ENCODE measurements at places on chromosomes 6 and 20.

GRCh38 chr6:122012578-122012977 lies 386.9 kb upstream of the HSF2 start:
- no peak for DNase-seq

GRCh38 chr6:43173591-43174262 lies 2.7 kb downstream of the SRF start:
- DNase-seq: no peak

- no peak for DNase-seq
These were observed 177.9 kb downstream of the RNGTT start for GRCh38 chr6:88785478-88785877.

DNA sequence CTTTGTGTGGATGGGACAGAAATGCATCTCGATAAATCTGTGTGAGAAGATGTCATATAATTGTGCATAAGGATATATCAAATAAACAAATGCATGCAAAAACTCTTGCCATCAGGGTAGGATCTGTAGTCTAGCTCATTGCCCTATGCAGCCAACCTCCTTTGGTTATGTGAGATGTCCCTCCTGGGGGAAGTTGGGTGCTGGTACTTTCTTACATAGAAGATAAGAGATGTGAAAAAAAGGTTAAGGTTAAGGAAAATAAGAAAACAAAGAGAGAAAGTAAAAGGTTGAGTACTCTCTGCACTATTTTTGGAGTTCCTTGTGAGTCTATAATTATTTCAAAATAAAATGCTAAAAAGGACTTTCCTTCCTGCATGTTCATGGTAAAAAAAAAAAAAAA lies 30.4 kb downstream of the ZDHHC14 start:
- no peak for DNase-seq

- no peak for DNase-seq
These were observed 216.2 kb downstream of the NFATC2 start for GRCh38 chr20:51326201-51326819.

DNA sequence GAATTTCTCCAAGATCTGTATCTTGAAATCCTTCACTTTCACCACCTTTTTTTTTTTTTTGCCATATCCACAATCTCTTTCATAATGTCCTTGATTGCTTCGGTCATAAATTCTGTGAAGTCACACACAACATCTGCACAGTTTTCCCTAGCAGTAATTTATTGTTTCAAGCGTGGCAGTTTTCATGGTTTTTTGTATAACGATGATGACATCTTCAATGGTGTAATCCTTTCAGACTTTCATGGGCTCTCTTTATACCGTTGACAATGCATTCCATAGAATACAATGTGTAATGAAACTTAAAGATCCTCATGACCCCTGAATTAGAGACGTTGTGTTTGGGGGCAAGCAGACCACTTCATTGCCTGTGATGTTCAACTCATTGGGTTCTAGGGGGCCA lies 693.1 kb downstream of the PTPRT start:
- no peak for DNase-seq

DNA sequence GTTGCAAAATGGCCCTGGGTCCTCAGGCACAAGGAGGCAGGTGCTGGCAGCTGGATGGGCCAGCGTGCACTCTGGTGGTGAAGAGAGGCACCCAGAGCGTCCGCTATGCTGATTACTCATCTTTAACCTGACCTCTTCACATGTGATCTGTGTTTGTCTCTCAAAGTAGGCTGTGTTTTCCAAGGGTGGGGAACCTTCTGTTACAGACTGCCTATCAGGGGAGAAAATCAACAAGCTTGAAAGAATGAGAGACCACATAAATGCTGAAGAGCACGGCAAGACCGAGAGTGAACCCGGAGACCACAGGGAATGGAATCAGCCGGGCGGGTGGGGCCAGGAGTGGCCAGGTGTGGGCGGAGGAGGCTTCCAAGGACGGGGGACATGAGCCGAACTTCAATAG lies 16.2 kb downstream of the BNIP5 start:
- DNase-seq: no peak

- no peak for DNase-seq
These were observed 118.8 kb downstream of the RALGAPA2 start for GRCh38 chr20:20593447-20594170.

DNA sequence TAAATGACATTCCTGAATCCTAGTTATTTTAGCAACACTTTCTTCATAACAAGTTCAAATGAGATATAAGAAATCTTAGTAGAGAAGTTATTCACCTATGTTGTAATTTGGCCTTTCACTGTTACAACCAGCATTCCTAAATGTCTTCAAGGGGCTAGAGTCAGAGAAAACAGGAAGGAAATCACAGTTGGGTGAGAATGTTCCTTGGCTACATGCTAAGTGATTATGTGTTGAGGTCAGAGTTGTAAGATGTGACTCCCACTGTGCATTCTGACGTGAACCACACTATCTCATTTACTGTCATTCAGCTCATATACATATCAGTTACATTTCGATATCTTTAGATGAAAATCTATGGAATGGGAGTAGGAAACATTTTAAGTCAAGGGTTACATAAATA lies 51.0 kb upstream of the MLIP start:
- DNase-seq: peak; percentile 19

DNA sequence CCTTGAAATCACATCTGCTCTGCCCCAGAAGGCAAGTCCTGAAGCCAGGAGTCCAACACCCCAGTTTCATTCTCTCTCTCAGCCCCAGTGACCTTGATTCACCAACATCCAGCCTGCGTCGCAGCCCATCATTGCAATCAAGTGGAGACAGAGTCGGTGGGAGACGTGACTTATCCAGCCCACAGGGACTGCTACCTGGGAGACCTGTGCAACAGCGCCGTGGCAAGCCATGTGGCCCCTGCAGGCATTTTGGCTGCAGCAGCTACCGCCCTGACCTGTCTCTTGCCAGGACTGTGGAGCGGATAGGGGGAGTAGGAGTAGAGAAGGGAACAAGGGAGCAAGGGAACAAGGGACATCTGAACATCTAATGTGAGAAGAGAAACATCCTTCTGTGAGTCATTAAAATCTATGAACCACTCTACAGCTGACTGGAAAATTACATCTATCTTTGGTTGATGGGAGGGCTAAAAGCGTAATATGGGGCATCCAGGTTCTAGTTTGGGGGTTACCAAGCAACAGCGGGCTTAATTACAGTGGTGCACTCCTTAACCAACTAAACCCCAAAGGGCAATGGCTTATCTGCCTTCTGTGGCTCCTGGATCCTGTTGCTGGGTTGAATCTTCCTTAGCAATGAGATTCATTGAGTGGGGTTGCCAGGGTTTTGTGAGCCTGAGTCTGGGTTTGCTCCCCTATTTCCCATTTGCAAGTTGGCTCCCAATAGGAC lies 2.5 kb downstream of the LY6G6D start:
- DNase-seq: no peak

DNA sequence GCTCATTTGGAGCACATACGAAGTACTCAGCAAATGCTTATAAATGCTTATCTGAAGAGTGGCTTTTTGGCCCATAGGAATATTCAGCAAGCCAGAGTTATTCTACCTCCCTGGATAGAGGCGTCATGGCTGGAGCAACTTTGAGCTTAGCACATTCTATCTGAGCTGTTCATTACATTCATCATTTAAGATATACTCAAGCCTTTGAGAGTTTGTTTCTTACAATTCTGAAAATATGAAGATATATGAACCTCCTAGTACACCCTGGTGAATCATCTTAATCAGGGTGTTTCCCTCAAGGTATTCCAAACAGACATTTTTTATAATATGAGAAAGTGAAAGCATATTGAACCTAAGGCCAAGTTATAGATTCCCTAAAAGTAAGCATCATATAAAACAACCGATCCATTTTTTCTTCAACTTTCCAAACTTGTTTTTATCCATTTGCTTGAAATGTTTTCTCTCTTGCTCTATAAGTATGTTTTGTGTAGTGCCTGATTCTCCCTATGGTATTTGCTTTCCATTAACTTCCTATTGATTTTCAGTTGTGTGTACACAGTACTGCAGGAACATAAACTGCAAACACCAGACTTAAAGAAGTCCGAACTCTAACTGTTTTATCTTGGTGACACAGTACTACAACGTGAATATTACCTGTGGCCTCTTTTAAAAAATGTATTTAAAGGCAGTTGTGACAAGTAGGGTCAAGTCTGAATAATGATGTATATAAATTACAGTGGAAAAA lies 139.7 kb upstream of the PTPRK start:
- no peak for DNase-seq

- DNase-seq: no peak
These were observed 113.0 kb upstream of the CEP162 start for GRCh38 chr6:84340422-84340821.

DNA sequence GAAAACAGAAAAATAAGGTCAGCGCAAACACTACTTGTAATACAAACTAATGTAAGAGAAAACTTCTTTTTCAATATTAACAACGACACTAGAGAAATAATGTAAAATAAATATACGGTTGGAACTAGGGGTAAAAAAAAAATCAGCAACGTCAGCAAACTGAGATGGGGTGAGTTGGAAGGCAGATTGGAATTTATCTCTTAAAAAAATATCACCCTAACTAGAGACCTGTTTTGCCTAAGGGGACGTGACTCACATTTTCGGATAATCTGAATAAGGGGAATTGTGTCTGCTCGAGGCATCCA lies 705 bp upstream of the UTRN start:
- no peak for DNase-seq

- DNase-seq: no peak
These were observed 240.5 kb downstream of the NRN1 start for GRCh38 chr6:5766260-5766659.

GRCh38 chr6:133251688-133252087 lies 10.5 kb downstream of the EYA4 start:
- DNase-seq: no peak

DNA sequence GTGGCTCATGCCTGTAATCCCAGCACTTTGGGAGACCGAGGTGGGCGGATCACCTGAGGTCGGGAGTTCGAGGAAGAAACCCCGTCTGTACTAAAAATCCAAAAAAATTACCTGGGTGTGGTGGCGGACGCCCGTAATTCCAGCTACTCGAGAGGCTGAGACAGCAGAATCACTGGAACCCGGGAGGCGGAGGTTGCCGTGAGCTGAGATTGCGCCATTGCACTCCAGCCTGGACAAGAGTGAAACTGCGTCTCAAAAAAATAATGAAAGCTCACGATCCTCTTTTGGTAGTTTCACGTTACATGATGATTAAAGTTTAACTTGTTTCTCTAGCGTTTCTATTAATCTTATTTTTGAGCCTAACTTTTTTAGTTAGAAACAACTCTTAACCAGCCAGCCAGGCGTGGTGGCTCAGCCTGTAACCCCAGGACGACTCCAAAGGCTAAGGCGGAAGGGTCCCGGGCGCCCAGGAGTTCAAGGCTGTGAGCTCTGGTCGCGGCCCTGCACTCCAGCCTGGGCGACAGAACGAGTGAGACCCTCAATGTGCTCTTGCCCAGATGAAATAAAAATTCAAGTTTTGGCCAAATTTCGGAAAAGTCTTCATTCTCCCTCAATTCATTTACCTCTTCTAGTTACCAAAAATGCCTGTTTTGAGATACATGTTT lies 1.2 kb upstream of the WRNIP1 start:
- no peak for DNase-seq

DNA sequence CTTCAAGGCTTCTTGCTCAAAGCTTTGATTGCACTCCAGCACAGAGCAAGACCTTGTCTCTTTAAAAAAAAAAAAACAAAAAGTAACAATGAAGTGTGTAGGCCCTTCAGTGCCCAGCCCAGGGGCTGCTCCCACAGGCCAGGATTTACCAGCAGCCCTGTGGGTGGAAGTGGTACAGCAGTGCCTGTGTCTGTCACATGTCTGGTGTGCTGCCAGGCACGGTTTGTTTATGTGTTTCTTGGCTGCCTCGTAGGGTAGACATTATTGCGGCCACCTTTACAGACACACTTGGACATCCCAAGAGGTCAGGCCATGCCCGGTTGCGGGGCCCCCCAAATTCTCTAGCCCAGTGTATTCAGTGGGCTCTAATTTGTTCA lies 12.7 kb downstream of the DYNLRB1 start:
- DNase-seq: no peak

- no peak for DNase-seq
These were observed 72.1 kb downstream of the GFRAL start for GRCh38 chr6:55399351-55399750.

DNA sequence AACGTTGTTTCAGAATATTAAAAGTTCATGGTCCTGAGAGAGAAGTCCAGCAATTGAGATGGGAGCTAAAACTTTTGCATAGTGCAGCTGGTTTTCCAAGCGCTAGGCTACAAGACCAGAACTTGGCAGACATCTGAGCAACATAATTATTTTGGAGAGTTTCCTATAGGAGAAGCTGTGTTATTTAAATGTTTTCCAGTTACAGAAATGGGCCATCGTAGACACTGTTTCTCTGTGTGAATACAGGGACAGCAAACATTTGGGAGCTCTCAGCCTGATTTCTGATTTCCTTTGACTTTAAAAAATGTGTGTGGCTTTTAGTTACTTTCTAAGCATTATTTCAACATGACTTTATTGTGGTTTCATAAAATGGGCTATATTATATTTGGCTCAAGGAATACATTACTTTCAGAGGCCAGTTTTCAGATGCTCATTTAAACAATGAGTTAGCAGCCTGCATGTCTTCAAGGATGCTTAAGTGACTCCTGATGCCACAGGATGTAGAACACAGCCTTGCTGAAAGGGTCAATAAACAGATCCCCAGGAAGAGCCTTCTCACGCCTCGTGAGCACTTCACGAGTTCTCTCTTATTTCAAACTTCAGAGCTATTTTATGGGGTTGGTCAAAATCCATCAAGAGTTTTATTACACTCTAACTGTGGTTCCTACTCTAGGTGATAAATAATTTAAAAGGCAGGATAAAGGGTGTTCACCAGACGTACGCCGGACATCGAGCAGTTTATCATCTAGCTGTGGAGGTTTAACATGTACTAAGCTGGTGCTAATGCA lies 193.8 kb downstream of the SMOC2 start:
- DNase-seq: no peak

- DNase-seq: peak; percentile 12
These were observed 238.5 kb downstream of the ZFAND3 start for GRCh38 chr6:38057994-38058393.

DNA sequence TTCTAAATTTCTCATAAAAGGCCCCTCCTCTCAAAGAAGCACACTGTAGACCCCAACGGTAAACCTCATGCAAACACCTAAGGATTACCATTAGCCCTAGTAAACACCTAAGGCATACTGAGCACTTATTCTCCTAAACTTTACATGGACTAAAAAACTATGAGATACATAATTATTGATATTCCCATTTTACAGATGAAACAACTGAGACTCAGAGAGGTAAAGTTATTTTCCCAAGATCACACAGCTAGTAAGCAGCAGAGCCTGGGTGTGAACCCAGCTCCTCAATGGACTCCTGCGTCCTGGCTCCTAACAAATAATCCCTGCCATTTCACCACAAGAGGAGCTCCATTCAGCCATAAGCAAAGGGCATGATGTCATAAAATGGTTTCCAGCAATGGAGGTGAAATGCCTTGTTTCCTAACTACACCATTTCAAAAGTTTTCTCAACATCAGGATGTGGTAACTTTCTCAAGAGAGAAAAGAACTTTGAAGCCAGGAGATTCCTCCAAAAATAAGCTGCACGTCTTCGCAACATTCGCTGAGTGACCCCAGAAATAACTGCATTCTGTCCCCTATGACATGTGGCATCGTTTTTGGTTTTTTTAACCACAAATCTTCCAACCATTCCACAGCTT lies 4.1 kb downstream of the ATP9A start:
- DNase-seq: no peak
